Left cardiac atrium (tissue), 4 donors: ENCODE measurements at places on chromosomes 2 and 18.
A peak's percentile ranks its signal among the peaks of the same experiment; 100 is the strongest.

DNA sequence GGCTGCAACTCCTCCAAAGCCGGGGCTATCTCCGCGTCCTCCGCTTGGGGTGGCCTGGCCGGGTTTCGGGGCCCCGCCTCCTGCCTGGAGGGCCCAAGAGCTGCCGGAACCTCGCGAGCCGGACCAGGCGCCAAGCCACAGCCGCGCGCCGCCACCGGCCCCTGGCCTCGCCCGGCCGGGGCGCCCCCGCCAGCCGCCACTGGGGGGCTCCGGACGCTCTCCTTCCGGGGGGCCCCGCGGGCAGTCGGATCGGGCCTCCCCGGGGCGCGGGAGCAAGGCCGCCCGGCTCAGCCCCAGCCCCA is 17.4 kb upstream of the HAAO start:
- DNase-seq: peak; percentile 90

- DNase-seq: no peak
Observed at GRCh38 chr2:148599109-148599991, 45.2 kb upstream of the EPC2 start.

GRCh38 chr2:241767464-241768250 is 9.0 kb upstream of the GAL3ST2 start:
- DNase-seq: no peak

GRCh38 chr18:69956665-69957620 is 9.3 kb upstream of the CD226 start:
- DNase-seq: no peak

DNA sequence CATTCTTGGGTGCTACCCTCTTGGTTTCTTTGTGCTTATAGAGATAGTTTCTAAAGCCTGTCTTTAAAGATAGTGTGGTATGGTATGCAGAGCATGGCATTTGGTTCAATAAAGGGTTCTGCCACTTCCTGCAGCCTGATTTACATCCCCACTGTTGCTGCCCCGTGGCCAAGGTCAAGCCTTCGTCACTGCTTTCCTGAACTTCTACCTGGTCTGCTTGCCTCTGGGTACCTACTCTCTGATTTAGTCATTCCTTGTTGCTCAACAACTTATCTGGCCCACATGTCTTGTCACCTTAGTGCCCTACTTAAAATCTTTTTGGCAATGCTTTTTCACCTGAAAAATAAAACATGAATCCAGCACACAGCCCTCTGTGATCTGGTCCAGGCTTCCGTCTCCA is 352.9 kb downstream of the LPIN1 start:
- DNase-seq: no peak

DNA sequence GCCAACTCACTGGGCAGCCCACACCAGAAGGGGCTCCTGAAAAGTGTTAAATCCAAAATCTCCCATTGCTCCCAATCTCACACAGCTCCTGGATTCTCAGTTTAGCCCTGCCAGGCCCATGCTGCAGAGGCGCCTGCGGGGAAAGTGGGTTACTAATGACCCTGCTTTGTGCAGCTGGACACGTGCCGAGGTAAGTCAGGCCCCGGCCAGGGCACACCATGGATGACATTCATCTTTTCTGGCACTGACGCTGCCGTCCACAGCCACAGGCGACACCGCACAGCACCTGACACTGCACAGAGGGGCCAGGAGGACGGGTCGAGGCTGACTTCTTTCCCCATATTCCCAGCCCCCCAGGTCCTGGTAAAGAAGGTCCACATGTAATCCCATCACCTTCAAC is 193.5 kb downstream of the EIPR1 start:
- no peak for DNase-seq

GRCh38 chr2:234964631-234965461 is 13.0 kb downstream of the SH3BP4 start:
- DNase-seq: no peak

- no peak for DNase-seq
Observed at GRCh38 chr2:156736950-156737349, 300.8 kb downstream of the GPD2 start.

GRCh38 chr18:3998698-3999333 is 456.3 kb downstream of the DLGAP1 start:
- no peak for DNase-seq

DNA sequence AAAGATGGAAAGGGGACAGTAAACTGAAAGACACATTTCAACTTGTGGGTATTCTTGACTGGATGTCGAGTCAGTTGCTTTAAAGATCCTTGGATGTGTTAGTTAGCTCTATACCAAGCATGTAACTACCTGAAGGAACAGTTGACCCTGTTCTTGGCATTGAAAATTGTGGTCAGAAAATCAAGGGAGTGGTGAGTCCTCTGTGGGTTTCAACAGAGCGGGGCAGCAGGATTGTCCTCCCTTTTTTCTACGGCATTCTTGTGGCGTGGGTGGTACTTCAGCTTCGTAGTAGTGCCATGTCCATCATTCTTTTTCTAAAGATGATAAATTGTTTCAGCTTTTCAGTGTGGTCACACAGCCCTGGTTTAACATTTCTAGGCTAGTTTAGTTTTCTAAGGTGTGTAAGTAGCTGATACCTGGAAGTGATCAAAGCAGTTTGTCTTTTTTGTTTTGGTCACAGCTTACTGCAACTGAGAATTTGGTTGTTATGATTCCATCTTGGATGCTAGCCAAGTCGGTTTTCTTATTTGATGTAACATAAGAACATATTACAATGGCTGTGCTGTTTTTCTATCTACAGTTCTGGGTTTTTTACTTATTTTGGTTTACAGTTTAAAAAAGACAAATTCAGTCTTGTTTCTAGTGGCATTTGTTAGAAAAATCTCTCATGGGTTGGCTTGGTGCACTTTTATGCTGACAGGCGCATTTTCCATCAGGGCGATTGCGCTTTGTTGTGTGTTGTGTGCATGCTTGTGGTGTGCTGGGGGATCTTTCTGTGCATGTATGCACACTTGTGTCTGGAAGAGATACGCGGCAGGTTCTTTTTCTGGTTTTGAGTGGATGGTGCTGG is 84.7 kb downstream of the ZNF407 start:
- no peak for DNase-seq

GRCh38 chr2:8363161-8363560 is 318.7 kb upstream of the ID2 start:
- no peak for DNase-seq

DNA sequence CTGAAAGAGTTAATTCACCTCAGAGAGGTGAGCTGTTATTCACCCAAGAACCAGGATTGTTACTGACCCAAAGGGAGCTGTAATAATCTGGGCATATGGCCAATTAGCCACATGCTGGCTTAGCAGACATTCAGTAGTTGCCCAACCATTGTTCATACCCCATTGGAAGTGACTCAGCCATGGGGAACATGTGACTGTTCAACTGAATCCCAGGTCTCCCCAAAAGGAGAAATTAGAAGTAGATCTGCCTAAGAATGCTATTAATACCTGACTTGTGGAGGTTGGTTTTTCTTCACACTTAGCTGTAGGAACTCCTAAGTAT is 272.6 kb upstream of the UBE2E3 start:
- no peak for DNase-seq

DNA sequence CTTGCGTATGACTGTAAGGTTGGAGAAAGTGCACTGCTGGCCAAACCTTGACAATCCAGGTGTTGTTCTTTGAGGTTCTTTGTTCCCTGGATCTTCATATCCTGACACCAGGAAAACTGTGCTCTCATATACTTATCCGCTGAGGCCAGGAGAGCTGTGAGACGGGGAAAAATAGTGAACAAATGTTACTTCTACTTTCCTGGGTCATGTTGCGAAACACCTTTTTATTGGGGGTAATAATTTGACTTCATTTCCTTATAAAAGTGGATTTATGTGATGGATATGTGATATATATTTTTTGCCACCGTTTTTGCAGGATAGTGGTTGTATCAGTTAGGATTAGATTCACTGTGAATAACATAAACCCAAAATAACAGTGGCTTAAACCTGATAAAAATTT is 336.1 kb downstream of the OSR1 start:
- DNase-seq: no peak

GRCh38 chr2:71313016-71313766 is 18.4 kb upstream of the ZNF638 start:
- DNase-seq: no peak

DNA sequence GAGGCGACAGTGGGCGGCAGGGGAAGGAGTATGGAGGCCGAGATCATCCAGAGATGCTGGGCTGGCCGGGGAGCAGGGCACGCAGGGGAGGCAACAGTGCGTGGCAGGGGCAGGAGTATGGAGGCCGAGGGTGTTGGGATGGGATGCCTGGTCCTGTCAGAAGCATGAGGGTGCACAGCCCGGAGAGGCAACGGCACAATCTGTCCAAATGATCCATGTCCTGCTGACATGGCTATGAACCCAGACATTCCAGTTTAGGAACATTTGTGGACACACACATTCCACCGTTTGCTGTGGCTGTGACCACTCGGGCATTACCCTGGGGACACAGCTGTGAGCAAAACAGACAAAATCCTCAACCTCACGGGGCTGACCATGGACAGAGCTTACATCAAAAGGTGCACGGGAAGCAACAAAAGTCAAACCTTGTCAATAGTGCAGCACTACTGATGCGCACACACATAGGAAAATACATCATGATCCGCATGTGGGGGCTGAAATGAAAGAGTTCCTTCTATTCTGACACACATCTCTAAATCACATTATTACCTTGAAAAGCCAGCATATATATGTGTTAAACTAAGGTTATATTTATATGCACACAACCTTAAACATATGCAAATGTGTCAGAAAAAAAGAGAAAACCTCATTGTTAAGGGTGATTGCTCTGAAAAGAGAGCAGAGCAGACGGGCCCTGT is 144.0 kb upstream of the GPC1 start:
- no peak for DNase-seq

DNA sequence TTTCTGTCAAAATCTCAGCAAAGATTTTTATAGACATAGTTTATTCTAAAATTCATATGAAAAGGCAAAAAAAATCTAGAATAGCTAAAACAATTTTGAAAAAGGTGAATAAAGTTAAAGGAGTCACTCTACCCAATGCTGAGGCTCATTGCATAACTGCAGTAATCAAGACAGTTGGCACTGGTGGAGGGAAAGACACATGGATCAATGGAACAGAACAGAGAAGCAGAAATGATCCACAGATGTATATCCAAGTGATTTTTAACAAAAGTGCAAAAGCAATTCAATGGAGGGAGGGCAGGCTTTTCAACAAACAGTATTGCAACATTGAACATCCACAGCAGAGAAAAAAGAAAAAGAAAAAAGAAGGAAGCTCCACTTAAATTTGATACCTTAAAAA is 162.8 kb downstream of the RBM43 start:
- no peak for DNase-seq

DNA sequence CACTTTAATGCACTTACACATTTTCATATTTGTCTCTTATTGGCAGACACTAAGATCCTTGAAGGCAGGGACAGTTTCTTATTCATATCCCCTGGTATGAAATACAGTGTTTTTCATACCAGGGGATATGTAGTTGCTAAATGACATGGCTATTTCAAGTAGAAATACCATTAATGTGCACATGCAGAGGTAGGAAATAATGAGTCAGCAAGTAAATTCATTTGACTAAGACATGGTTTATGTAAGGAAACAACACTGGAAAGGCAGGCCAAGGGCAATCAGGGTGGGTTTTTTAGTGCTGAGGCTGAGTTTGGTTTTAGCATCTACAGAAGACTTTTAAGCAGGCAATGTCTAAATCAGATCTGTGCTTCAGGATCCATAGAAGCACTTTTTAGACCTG is 155.9 kb downstream of the WDPCP start:
- DNase-seq: no peak

DNA sequence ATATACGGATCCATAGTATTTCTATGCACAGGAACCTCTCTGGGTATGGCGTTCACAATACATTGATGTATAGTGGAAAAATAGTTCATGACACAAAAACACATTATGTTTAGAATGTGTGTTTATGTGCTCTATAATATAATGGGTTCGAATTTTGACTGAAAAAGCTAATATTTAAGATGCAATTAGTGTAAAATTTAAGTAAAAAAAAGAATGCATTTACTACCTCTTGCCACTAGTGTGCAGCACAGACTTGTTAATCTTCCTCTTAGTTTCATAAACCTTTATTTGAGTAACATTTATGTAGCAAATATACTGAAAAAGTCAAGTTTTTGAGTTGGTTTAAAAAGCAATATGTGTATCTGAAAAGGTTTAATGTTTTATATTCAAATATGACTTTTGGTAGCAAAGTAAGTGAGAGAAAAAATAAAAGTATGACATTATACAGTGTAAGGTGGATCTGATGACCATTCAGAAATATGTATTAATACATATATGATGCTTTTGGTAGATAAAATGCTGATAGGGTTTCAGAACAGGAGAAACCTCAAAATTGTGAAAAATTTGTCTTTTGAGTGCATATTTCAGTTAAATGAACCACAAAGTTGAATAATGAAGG is 49.4 kb downstream of the CCDC102B start:
- no peak for DNase-seq

DNA sequence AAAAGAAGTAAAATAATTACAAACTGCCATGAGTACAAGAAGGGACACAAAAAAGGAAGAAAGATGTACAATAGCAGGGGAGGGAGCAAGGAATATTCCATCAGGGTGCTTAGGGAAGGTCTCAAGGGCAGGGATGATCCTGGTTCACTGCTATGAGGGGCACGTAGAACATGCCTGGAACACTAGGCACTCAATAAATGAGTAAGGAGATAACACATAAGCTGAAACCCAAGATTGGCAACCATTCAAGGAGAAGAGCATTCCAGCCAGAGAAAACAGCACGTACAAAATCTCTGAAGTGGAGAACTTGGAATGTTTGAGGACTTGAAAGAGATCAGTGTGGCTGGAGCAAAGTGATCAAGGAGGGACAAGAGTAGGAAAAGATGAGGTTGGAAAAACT is 103.2 kb downstream of the FAM161A start:
- DNase-seq: no peak

GRCh38 chr18:53747663-53748160 is 476.8 kb downstream of the MBD2 start:
- DNase-seq: no peak

DNA sequence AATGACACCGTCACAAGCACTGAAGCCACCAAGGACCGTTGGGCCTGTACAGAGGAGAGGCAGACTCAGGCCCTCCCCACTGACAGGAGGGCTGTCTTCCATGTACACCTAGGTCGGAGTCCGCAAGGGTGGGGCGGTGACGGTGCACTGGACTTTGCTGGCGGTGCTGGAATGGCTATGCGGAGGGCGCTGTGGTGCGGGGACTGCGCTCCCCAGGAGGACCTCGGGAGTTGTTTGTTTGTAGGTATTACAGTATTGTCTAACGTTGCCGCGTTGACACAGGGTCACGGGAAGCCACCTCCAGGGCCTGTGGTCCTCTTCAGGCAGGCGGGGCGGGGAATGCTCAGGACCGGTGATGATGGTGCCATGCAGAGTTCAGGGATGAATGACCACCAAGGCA is 126.2 kb downstream of the TPO start:
- DNase-seq: no peak

- no peak for DNase-seq
Observed at GRCh38 chr2:30561349-30561748, 114.3 kb downstream of the LCLAT1 start.

- DNase-seq: no peak
Observed at GRCh38 chr2:192190474-192190873, 4.3 kb downstream of the TMEFF2 start.

- no peak for DNase-seq
Observed at GRCh38 chr2:161165811-161166210, 5.6 kb downstream of the TANK start.

GRCh38 chr18:457140-457519 is 43.4 kb downstream of the COLEC12 start:
- peak; percentile 44 for DNase-seq

GRCh38 chr2:85497944-85498630 is 40.9 kb upstream of the MAT2A start:
- DNase-seq: no peak
